Activated naive CD4-positive, alpha-beta T cell treated with anti-CD3 and anti-CD28 coated beads, Interleukin-2, amount 50 U/mL, for 72 hours (primary cell): ENCODE measurements at places on chromosomes 1 and 21.
A peak's percentile ranks its signal among the peaks of the same experiment; 100 is the strongest.

DNA sequence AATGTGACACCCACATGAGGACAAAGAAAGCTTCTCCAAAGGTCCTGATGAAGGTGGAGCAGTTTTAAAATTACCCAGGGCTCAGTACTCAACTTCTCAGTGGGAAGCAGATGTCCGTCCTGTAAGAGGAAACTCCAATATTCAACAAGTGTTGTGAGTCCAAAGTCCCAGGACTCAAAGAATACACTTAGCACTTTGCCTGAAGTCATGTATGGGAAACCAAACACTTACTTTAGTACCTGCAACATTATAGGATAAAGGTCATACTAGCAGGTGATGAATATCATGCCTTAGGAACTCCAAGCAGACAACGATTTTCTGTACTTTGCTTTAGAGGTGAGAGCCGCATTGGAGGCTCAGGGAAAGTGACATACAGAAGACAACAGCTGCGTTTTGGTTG is 37.2 kb upstream of the ST6GALNAC3 start:
- DNase-seq = no peak

DNA sequence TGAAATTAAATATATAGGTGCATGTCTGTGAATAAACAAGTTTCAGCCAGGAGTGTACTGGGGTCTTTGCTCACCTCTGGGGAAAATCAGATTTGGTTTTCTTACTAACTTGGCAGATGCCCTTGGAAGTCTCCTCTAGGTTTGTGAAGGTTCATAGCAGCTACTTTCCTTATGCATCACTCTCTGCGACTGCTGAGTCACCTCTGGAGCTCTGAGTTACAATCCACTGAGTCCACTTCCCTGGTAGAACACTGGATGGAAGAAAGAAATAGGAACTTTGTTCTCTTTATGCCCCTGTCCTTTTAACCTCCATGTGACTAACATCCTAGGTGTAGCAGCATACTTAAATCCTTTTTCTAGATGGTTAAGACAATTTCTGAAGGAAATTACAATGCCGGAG is 4.4 kb upstream of the FASLG start:
- peak; percentile 26 for DNase-seq

DNA sequence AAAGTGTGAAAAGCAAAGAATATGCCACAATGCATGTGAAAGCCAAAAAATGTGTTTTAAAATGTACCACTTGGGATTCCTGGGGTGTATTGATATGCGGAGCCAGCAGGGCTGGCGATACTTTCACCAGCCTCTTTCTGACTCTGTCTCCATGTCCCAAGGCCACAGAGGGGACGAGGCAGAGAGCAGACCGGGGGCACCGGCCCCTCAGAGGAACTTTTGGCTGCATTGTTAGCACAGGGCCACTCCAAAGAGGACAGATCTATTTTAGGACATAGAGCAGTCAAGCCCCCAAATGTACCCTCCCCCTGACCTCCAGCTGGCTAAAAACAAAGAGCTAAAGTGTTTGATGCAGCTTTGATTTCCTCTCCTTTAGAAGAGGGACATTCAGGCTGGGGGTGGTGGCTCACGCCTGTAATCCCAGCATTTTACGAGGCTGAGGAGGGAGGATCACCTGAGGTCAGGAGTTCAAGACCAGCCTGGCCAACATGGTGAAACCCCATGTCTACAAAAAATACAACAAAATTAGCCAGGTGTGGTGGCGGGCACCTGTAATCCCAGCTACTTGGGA is 25.6 kb upstream of the ZNF436 start:
- DNase-seq = no peak

DNA sequence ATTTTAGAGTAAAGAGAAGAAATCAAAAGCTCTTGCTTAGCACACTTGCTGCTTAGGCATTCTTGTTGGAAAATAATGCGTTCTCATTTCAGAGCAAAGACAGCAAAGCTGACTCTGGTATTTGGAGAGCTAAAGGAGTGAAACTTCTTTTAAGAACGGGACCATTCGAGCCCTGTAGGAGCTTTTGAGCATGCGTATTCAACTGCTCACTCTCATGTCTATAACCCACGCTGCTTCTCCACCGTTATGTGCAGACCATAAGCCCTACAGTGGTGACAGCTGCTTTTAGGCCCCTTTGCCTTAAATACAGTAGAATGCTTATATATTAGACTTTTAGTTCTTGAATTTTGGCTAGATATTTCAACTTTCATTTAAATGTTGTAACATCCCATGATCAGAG is 214.2 kb upstream of the CACYBP start:
- no peak for DNase-seq

GRCh38 chr1:204261746-204262505 is 48.1 kb upstream of the GOLT1A start:
- no peak for DNase-seq

- no peak for DNase-seq
Observed at GRCh38 chr1:7435276-7436055, 335.6 kb upstream of the VAMP3 start.
